ENCODE measurements at places on chromosomes 2 and 18.

GRCh38 chr2:36562973-36563532 is 34.9 kb downstream of the FEZ2 start:
- DNase-seq = no peak

DNA sequence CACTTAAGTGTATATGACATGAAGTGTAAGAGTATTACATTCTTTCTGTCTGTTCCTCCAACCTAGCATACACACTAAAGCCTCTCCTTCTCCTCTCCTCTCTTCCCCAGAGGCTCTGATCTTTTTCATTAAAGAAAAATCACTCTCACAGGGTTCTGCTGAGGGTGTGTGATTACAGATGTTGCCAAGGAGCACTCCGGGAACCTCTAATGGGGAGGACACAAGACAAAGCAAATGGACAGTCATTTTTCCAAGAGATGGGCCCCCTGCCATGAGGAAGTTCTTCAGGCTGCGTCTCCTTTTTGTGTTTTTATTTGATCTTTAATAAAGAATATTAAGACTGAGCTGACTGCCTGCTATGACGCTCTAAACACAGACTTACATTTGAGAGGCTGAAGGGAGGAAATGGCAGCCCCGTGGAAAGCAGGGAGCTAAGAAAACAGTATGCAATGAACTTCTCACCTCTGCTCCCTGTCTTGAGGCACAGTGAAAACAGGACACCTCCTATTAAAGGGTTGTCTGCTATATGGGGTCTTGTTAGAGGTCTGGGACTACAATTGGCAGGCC is 578.1 kb downstream of the PIK3C3 start:
- DNase-seq = no peak

DNA sequence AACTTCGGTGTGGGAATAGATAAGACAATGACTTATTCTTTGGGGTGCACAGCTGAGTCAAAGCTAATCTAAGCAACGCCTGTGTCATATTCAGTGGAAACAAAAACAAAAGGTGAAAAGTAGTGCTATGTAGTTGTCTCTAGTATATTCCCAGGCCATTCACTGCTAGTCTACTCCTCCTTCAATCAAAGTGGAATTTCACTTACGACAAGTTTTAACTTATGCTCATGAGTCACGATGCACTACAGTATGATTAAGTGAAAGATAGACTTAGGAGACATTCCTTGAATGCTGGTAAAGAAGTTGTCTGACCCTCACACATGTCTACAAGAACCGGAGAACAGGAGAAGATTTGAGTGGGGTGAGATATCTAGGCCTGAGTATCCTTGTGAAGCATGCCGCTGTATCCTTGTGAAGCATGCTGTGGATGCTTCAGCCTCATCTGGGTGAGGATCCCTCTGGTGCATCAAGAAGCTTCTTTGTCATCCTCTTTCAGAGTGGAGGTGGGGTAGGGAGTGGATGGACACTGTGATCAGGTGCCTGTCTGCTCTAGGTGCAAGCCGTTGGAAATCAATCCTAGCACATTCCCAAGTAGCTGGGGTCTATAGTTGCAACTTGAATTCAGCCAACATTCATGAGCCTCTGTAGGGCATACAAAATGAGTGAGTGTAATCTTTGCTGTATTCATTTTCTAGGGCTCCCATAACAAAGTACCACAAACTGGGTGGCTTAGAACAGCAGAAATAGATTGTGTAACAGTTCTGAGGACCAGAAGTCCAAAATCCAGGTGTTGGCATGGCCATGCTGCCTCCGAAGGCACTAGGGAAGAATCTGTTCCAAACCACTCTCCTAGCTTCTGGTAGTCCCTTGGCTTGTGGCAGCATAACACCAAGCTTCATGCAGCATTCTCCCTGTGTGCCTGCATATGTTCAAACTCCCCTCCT is 173.5 kb upstream of the FN1 start:
- no peak for DNase-seq

DNA sequence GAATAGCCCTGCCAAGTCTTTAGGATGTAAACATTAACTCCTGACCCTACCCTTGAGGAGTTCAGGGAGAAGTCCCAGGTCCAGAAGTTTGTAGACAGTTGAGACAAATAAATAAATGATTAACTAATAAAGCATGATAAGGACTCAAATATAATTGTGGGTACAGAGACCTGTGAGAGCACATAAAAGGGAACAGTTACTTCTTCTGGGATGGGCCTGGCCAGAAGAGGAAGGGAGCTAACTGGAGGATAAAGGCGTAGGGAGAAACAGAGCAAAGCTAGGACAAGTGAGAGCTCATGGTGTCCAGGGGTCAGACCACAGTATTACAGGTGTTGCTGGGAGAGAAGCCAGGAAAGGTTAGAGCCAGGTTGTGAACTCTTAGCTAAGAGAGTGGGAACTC is 3.0 kb downstream of the LCLAT1 start:
- DNase-seq = no peak
